Right ventricle myocardium inferior (tissue), 1 donor: ENCODE measurements at places on chromosomes 5 and 9. TPM values are rescaled to one million over a fixed set of nuclear protein-coding genes. Genes with fewer than 3 reads are reported as not detected.

DNA sequence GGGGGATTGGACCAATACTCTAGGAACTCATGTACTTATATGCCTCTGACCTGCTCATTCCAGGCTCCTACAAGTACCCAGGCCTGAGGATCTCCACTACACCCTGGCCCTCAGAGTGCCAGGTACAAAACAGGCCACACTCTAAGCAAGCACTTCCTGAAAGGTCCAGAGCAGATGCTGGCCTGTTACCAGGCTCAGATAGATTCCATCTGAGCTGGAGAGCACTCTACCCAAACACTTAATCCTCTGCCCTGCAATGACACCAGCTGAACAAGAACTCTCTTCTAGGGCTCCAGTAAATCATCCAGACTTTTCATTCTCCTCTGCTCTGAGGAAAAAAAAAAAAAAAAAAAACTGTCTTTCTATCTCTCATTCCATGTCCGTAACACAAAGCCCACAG is 2.9 kb downstream of the P4HA2 start:
- DNase-seq = no peak

DNA sequence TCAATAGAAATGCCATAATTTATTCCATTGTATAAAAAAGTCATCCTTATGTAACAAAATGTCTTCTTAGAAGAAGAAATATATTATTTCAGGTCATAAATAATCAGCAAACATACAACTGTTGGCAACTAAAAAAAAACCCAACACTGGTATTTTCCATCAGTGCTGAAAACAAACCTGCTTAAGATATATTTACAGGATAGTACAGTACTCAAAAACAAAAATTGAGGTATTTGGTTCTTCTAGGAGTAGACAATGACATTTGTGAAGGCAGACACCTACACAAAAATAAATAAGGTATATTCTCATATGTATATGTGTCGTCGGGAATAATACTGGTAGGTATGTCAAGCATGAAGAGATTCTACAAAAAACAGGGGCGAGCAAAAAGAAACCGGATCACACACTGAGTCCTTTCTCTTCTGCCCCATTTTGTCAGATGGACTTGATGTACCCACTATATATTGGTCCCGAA is 2.9 kb downstream of the DUSP1 start:
- no peak for DNase-seq

- DNase-seq = no peak
These were observed 1.7 kb downstream of the RRAGA start for GRCh38 chr9:19050637-19051591.

- no peak for DNase-seq
These were observed 33.4 kb downstream of the STC2 start for GRCh38 chr5:173294673-173295320.

GRCh38 chr9:92726971-92727715 is 37.5 kb downstream of the BICD2 start:
- DNase-seq = no peak

The CATSPER3 gene
- 1.1 TPM for total RNA-seq

The PCAT7 gene
- total RNA-seq = not detected
